CD4-positive, alpha-beta T cell treated with Interferon gamma for 1 hour (primary cell): ENCODE measurements at places on chromosomes 16 and 17.

DNA sequence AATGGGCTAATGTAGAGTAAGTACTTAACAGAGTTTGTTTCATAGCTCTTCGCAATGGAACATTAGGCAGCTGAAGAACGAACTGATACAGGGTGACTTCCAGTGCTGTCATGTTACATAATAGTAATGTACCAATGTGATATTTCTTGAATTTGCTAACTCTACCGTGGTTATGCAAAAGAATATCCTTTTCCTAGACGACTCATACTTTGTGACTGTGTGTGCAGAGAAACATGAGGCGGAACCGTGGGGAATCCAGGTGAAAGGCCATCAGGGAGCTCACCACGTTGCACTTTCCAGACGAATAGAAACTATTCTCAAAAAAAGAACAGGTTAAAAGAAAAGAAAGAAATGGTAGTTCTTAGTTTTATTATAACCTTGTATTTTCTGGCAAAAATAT is 13.2 kb downstream of the NOB1 start:
- no peak for DNase-seq

- no peak for DNase-seq
Observed at GRCh38 chr16:81275795-81276194, 37.3 kb downstream of the BCO1 start.

DNA sequence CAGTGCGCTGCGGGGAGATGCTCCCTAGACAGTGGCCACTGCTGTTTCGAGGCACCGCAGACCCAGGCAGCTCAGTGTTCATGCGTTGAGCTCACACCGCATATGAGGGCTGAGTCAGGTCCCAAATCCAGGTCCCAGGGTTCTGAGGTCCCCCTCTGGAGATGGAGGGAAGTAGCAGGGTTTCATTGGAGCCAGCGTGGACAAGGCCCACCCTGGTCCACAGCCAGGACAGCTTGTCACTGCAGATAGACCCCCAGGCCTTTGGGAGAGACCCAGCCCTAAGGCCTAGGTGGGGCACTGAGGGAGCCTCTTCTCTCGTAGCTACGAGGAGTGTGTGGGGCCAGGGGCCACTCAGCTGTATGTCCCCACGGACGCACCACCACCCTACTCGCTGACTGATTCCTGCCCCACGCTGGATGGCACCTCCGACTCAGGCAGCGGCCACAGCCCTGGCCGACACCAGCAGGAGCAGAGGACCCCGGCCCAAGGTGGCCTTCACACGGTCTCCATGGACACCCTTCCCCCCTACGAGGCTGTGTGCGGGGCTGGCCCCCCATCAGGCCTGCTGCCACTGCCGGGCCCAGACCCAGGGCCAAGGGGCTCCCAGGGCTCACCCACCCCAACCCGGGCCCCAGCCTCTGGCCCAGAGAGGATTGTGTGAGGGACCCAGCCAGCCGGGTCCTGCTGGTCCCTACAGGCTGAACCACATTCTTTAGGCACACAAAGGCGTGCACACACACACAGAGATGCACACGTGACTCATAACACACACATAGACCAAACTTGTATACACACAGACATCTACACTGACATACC is 53.4 kb downstream of the BEAN1 start:
- no peak for DNase-seq

DNA sequence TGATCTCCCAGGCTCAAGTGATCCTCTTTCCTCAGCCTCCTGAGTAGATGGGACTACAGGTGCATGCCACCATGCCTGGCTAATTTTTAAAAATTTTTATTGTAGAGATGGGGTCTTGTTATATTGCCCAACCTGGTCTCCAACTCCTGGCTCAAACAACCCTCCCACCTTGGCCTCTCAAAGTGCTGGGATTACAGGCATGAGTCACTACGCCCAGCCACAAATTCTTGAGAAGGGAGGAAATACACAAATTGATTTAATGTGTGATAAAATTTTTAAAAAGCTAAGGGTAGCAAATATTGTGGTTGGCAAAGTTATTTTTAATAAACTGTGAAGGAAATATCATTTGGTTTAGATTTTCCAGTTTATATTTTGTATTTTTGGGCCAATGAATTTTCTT is 9.6 kb downstream of the ITGAD start:
- DNase-seq, result no peak

- DNase-seq, result peak; percentile 34
Observed at GRCh38 chr16:17578981-17579874, 108.5 kb upstream of the XYLT1 start.

- DNase-seq, result no peak
Observed at GRCh38 chr17:49292901-49293300, 62.3 kb upstream of the PHOSPHO1 start.

GRCh38 chr16:64445649-64446048 is 676.2 kb downstream of the CDH11 start:
- no peak for DNase-seq

- DNase-seq, result no peak
Observed at GRCh38 chr17:48002266-48002915, 31.5 kb downstream of the CDK5RAP3 start.

DNA sequence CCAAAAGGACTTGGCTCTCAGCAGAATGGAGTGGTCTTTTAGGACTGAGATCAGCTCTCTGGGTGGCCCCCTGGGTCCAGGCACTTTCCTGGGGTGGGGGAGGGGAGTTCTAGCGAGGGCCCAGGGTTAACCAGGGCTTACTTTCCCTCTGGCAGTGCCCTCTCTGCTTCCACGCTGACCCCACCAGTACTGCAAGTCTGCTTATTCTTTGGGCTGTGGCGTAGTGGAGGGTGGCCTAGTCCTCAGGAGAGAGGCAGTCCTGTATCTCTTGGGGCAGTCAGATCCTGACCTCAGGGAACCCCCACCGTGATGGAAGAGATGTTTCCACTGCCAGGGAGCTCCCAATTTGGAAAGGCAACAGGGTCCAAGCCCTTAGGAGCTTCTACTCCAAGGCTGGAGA is 79.4 kb downstream of the CCDC182 start:
- no peak for DNase-seq

DNA sequence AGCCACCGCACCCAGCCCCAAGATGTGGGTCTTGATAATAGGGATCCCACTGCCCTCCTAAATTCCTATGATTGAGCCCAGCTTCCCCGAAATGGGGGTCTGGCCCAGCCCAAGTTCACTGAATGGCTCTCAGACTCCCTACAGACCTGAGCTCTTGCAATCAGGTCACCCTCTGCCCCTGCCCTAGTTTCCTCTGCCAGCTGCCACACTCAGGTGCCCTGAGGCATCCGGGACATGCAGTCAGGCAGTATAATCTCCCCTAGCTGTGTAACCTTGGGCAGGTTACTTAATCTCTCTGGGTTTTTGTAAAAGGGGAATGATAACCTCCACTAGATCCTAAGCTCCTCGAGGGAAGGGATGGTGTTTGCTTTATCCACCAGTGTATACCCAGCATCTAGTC is 61.1 kb upstream of the TOB1 start:
- DNase-seq, result no peak

GRCh38 chr17:22717211-22717610 is 1024.9 kb downstream of the KCNJ18 start:
- DNase-seq, result no peak

- DNase-seq, result peak; percentile 28
Observed at GRCh38 chr17:7703584-7704479, 1.2 kb upstream of the EFNB3 start.

GRCh38 chr17:27824745-27825144 is 24.4 kb upstream of the NOS2 start:
- no peak for DNase-seq

- no peak for DNase-seq
Observed at GRCh38 chr17:81924557-81925532, 2.7 kb downstream of the MAFG start.

- no peak for DNase-seq
Observed at GRCh38 chr16:27761816-27762215, 211.9 kb downstream of the KATNIP start.

GRCh38 chr17:63390090-63390489 is 56.0 kb downstream of the CYB561 start:
- no peak for DNase-seq

DNA sequence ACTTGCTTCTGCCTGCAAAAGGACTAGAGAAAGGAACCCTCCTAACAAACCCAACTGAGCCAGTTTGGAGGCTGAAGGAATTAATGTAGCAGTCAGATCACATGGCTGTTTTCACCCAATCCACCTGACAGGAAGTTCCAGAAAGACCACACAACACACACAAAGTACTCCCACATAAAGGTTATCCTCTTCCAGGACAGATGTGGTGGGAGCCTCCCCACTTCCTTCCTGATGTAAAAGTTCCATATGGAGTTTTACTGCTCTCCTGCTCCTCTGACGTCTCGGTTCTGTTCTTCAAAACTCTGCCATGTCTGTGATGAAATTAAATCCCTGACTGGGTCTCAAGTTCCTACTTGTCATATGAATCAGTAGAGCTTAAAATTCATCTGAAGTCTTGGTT is 497.0 kb upstream of the HSBP1 start:
- DNase-seq, result no peak

DNA sequence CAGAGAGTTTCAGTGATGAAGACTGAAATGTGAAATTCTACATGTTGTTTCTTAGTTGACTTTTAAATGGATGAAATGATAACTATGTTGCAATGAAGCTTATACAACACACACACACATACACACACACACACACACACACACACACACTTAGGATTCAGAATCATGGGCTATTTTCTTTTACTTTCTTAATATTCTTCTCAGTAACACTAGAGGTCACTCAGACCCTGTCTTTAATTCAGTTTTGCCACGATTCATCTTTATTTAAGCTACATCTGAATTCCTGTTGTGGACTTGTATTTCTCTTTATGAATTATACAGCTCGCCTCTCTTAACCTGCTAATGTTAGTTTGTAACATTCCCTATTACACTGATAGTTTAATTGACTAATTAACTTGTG is 109.6 kb upstream of the GOT2 start:
- DNase-seq, result no peak

DNA sequence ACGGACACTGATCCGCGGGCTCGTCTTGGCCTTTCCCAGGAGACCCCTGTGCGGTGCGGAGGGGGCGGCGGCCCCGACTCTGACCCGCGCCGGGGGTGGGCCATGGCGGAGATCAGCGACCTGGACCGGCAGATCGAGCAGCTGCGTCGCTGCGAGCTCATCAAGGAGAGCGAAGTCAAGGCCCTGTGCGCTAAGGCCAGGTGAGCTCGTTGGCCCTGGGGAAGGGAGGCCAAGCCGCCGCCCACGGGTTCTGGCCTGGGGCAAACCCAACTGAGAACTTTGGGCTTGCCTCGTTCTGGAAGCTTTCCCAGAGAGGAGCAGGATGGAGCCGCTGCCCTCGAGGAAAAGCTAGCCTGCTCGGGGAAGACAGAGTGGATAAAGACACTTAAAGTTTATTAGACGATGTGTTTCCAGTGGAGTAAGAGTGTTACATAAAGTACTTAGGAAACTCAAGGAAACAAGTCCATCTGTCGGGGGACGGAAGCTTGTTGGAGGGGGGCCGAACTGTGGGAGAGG is 540 bp downstream of the PPP4C start:
- DNase-seq, result no peak

DNA sequence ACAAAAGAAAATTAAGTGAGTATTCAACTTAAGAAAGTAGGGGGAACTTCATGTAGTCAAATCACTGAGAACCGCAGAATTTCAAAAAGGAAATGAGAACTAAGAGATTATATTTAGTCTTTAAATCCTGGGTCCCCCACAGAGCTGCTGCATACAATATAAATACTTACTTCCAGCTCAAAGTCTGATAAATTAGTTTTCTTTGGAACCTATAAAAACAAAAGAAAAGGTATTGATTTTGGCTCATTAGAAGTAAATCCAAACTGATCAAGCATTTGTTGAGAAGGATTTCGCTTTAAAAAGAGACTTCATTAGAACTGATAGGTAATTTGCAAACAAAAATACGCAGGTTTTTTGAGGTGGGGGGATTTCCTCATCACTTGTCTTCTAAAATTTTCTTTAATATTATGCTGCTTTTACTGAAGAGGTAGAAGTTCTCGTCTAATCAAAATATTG is 21.9 kb downstream of the PARN start:
- DNase-seq, result no peak

DNA sequence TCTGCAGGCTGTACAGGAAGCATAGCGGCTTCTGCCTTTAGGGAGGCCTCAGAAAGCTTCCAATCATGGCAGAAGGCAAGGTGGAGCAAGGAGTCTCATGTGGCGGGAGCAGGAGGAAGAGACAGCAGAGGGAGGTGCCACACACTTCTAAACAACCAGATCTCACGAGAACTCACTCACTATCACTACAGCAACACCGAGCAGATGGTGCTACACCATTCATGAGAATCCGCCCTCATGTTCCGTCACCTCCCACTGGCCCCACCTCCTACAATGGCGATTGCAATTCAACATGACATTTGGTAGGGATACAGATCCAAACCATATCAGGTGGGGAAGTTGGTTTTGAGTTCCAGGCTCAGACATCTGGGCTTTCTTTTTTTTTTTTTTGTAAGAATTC is 31.9 kb upstream of the NUDT7 start:
- DNase-seq, result no peak

DNA sequence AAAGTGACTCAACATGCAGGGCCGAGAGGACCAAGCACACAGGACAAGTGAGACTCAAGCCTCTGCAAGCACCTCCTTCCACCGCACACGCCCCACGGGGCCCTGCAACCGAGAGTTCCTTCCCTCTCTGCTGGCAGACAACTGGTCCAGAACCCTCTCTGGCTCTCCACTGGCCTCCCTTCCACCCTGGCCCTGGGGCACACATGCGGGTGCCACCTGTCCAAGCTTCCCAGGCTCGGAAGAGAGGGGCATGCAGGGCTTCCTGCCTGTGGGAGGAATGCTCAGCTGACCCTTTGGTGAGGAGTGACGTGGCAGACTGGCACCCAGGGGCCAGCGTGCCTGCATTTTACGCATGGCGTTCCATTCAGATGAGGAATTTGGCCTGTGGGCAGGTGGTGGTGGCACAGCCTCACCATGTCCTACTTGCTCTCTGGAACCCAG is 59.8 kb downstream of the PIPOX start:
- DNase-seq, result no peak

GRCh38 chr17:48513097-48513496 is 17.7 kb downstream of the HOXB1 start:
- no peak for DNase-seq

DNA sequence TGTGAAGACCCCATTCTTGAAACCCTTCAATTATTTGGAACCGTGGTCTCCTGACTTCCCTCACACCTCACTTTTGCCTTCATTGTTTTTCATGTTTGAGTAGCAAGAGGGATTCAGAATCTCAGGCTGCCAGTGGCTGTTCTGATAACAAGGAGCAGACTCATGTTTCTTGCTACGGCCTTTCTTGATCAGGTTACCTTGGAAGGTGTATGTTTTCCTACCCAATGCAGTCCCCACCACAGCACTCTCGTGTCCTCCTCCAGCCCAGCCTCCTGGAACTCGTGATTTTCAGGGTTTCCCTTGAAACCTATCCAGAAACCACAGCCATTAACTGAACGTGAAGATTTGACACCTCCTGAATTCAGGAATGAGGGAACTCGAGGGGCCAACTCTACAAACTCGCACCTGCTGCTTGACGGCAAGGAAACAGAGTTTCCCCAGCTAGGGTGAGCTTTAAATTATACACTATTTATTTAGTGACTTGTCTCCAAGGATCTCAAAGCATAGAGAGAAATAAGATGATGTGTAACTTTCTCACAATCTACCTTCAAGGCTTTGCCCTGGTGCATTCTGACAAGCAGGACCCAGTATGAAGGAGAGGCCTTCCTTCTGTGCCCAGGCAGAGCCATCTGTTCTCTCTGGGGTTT is 1.6 kb downstream of the ZFHX3 start:
- DNase-seq, result no peak
